RWPE1 (cell line): ENCODE measurements at places on chromosomes 1 and 21.

DNA sequence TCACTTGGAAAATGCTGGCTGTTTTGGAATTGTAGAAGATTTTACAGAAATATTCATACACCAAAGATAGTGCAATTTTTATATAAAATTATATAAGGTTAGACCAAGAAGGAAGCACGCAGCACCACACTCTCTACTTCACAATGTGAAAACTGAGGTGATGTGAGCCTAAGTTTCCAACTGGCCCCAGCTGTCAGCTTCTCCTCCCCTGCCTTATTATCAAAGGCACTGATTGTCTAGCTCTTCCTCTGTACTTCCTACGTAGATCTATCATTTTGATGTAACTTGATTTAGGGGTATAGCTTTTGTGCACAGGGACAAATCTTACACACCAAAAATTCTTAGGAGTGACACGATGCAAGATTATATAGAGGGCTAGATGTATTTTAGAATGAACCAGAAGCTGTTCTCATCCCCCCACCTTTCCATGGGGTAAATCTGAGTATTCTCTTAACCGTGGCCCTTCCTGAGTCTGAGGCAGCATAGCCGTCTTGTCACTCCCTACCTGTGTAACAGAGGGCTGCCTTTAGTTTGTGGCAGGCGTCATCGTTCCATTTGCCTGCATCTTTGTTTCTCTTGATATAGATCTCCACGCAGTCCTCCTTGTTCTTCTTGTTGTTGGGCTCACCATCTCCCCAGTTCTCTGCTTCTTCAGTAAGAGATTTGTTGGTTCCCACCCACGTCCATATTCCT, 3.4 kb downstream of the SELL start:
- no peak for DNase-seq

DNA sequence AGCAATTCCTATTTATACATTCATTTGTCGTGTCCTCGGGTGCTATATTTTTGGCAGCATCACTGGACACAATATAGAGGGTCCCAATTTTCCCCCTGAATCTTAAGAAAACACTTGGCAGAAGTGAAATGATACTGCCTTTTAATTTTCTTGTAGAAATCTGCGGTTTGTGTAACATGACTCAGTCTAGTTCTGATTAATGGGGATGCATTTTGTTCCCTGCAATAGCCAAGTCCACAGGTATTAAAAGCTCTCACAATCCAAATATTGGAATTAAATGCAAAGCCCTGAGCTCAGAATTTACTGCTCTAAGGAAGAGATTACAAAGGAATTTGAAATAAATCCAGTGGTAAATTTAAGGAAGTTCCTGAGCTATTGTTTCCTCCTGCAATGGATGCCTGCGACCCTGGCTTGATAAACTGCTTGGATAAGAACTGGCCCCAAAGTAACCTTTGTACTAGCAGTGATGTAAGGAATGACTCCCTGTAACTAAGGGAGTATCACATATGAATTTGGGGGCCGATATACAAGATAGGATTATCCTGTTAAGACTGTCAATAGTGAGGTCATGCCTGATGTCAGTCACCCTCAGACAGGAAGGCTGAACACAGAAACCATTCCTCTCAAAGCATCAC, 349.7 kb upstream of the C1orf87 start:
- no peak for DNase-seq

DNA sequence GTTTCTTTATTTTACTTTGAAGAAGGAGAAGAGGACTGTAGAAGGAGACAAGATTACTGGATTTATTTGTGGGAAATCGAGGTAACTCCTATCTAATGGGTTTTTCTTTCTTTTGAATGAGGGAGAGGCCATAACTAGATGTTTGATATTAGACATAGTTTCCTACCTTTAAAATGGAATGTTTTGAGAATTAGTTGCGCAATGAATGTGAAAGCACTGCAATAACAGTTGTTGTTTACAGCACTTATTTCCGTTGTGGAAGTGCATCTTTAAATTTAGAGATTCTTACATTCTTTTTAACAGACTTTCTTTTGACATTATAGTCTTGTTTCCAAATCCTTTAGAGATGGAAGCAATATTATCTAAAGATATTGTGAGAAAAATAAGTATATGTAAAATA, 229.0 kb downstream of the SRGAP2C start:
- no peak for DNase-seq

GRCh38 chr1:24465099-24465498, 37.5 kb upstream of the RCAN3 start:
- no peak for DNase-seq

- no peak for DNase-seq
Measured at GRCh38 chr1:198649232-198649967, 10.6 kb downstream of the PTPRC start.

- DNase-seq, result peak; percentile 48
Measured at GRCh38 chr1:178282949-178283367, 189.1 kb downstream of the RASAL2 start.
